ENCODE measurements at places on chromosomes 1 and 21.

DNA sequence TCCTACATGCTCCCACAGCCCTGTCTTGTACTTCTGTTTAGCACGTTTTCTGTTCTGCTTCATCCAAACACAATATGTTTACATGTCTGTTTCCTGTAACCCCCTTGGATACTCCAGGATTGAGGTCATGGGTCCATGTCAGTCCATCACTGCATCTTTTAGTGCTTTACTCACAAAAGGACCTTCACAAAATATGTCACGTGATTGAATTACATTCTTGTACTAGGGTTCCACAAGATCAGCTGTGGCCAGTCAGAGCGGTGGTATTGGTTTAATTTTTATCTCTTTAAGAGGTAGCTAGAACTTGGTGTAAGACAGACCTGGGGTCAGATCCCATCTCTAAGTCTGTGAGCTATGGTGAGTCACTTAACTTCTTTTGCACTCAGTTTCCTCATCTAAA is 201.2 kb upstream of the FAM78B start:
- no peak for DNase-seq

DNA sequence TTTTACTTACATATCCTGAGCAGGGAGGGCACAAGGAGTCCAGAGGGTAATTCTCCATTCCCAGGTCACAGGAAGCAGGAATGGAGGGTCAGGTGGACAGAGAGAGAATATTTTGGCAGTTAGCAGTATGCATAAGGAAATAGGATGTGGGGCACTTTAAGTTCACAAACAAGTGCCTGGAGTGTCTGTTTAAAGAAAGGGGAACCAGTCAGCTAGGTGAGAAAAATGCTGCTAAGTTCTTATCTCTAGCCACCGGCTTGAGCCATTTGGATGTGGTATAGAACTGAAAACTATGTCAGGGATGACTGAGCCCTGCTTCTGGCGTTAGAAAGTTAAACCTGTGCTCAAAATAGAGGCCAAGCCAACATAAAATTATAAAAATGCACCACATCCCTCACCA is 739.7 kb upstream of the NCAM2 start:
- DNase-seq, result peak; percentile 5

DNA sequence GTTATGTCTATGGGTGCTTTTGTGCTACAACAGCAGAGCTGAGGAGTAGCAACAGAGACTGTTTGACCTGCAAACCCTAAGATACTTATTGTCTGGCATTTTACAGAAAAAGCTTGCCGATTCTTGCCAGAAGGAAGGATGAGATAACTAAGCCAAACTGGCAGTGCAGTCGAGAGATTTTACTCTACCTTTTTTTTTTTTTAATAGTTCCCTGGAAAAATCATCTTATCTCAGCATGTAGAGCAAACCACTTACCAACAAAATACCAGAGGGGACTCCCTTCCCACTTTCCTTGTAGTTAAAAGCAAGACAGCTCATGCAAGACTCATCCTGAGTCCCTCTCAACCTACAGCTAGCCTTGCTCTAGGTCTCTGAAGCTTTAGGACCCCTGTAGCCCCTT is 132.9 kb downstream of the SYT2 start:
- DNase-seq, result no peak

- DNase-seq, result peak; percentile 5
Measured at GRCh38 chr1:18581420-18581880, 49.2 kb upstream of the PAX7 start.

DNA sequence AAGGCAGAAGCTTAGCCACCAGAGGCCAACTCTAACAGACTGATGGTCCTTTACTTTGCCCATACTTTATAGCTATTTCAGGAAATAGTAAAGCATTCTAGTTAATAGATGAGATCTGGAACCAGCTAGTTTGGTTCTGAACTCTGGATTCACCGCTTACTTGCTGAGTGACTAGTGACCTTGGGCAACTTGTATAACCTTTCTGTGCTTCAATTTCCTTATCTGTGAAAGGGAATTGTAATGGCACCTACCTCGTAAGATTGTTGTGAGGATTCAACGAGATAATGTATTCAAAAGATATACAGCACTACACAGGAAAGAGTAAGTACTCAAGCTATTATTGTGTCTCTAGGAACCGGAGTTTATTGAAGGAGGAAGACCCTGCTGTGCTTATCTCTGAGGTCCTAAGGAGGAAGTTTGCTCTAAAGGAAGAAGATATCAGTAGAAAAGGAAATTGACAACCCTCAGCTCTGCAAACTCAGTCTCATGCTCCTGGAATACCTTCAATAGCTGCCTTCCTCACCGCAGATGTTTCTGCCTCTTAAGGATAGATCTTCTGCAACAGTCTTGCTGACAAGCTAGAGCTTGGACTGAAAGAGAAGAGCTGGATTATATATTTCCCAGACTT is 11.9 kb downstream of the MTFR1L start:
- no peak for DNase-seq

GRCh38 chr1:159056069-159056698 is 20.4 kb downstream of the AIM2 start:
- no peak for DNase-seq

GRCh38 chr1:180956028-180956640 is 43.4 kb downstream of the KIAA1614 start:
- no peak for DNase-seq

DNA sequence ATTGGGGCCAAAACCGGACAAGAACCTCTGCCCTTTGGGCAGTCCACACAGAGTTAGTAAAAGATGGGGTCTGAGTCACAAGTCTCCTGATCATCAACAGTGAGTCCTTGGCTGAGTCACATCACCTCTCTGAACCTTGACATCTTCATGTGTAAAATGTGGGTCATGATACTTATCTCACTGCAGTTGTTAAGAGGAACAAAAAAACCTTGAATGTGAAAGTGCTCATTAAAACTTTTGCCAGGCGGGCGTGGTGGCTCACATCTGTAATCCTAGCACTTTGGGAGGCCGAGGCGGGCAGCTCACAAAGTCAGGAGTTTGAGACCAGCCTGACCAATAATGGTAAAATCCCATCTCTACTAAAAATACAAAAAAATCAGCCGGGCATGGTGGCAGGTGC is 15.7 kb downstream of the S100A16 start:
- no peak for DNase-seq

DNA sequence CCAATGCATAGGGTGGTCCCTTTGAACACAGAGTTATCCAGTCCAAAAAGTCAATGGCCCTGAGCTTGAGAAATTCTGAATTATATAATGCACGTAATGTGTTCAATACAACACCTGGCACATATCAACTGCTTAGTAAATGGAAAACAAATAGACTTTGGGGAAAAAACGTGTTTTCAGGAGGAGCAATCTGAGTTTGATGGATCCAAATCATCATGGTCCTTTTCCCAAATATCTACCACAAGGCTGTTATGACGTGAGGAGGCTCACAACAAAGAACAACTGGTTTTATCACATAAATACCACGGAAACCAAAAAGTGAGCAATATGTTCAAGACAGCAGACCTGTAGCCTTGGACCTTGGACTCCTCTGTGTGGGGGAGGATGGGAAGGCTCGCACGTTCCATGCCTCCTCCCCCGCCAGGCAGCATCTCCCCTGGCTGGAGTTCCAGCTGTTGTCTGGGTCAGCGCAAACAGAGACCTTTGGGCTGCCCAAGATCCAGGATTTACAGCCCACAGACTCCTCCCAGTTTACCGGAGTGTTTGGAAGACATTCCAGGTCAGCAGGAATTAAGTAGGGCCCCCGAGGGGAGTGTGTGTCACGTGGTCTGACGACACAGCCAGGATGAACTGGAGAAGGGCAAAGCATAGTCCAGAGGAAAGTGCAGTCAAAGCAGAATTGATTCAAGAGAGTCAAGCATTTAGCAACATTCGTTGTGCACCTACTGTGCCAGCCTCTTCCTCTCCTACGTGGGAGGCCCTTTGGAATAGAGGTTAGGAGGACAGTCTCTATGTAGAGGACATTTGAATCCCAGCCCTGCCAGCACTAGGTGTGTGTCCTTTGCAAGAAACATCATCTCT is 32.2 kb upstream of the MED18 start:
- no peak for DNase-seq

DNA sequence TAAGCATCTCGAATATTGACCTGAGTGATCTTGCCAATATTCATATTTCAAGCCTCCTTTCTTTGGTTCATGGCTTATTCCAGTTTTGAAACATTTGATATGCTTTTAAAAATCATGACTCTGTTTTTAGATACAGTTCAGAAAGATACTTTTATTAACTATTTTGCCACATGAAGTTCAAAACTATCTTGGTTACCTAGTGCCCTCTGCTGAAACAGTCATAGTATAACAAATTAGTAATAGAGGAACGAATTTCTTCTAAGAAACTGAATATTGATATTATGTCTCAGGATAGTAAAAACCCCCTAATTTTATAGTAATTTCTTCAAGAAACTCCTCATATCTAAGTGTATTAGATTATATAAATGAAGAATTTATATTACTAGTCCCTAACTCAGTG is 52.6 kb upstream of the RC3H1 start:
- DNase-seq, result peak; percentile 25

GRCh38 chr1:68221980-68222373 is 10.3 kb downstream of the WLS start:
- DNase-seq, result no peak

DNA sequence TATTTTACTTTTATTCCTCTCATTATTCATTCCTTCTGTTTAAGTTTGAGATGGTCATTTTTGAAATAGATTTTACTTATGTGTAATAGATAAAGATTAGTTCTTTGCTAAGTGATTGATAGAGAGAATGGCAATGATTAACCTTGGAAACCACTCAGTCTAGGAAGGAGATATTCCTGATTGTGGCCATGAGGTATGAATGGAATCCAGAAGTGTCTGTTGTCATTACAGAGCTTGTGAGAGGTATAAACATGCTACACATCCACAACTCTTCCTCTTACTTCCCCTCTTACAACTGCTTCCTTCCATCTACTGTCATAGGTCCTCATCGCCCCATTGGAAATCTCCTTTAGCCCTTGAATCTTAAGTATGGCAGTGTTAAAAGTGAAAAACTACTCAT is 988.8 kb upstream of the B3GALT2 start:
- no peak for DNase-seq

- DNase-seq, result no peak
Measured at GRCh38 chr21:45417256-45417950, 12.4 kb downstream of the COL18A1 start.

DNA sequence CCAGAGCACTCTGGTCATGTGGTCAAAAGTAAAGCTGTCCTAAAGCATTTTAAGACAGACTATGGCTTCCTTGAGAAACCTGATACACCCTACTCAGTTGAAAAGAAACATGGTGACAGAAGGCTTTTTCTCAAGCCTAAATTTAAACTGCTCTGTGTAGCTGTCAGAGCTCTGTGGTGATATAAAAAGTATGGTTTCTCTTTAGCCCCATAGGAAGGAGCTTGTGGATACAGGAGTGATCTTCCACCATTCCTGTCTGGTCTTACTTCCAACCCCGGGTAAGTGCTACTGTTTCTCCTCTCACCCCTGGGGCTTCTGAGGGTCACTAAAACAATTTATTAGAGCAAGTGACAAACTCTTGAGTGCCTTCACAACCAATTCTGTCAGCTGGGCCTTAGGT is 8.5 kb downstream of the TP53BP2 start:
- no peak for DNase-seq

- no peak for DNase-seq
Measured at GRCh38 chr1:210360852-210361477, 32.3 kb downstream of the HHAT start.

GRCh38 chr1:212677573-212677972 is 22.1 kb downstream of the BATF3 start:
- no peak for DNase-seq

DNA sequence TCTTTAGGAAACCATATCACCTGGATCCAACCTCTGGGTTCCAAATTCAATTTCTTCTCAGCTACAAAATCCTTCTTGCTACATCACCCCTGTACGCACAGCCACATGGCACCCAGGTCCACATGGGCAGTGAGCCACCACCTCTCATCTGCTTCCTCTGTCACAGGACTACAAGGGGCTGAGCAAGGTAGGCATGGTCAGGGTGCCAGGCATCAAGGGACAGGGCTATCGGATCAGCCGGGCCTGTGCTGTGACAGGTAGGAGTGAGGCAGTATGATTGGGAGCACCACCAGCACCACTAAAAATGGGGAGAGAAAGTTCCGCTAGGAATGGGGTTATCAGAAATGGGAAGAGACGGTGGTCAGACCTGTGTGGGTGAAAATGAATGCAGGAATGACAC is 29.4 kb downstream of the S100A6 start:
- no peak for DNase-seq

GRCh38 chr1:29673669-29674626 is 437.6 kb downstream of the PTPRU start:
- no peak for DNase-seq

DNA sequence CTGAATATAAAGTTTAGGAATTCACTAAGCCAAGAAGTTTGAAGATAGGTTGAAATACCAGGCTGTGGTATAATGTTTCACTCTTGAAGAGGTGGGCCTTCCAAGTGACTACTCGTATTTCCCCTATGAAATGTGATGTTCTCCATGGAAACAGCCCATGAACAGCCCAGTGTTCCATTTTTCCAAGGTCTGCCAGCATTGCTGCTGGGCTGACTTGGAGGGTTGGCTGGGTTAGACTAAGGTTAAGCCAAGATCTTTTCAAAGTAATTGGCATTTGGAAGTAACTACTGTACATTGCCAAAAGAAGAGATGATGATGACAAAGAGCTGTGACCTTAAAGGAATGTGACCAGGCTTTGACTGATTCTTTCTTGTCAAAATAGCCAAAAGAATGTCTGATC is 73.8 kb downstream of the RPE65 start:
- DNase-seq, result no peak

GRCh38 chr1:18142969-18143368 is 35.4 kb downstream of the IGSF21 start:
- no peak for DNase-seq

GRCh38 chr1:181655756-181656155 is 172.4 kb downstream of the CACNA1E start:
- DNase-seq, result no peak

DNA sequence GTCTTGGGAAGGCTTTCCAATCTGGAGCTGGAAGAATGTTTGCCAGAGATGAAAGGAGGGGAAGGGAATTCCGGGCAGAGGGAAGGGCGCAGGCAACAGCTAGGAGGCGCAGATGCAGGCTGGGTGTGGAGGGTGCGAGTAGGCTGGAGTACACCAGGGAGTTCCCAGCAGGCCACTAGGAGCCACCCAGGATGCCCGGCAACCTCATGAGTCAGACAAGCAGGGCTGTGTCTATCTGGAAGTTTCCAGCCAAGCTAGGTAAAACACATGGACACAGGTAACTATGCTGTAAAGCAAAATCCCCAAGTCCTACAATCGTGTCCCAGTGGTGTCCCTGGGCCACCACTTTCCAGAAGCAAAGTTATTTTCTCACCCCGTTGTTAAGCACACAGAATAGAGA is 990 bp upstream of the NBL1 start:
- DNase-seq, result no peak

All from hematopoietic multipotent progenitor cell treated with erythropoietin and hydrocortisone succinate and interleukin-3 and kit ligand, for 15 days (in vitro differentiated cells).